ENCODE measurements at places on chromosomes 6 and 20.

DNA sequence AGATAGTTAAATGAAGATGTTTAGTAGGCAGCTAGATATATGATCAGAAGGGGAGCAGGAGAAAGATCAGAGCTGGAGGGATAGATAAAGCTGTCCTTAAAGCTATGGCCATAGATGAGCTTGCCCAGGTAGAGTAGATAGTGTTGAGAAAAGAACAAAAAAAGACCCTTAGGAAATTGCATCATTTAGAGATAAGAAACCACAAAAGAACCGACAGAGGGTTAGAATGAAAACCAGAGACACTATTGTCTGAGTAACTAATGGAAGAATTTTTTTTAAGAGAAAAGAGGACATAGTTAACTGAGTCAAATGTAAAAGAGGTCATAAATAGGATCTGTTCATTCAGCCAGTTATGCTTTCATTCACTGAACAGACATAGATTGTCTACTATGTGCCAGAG lies 101.8 kb downstream of the TNFAIP3 start:
- no peak for DNase-seq

GRCh38 chr20:25315418-25316210 lies 67.7 kb downstream of the PYGB start:
- no peak for DNase-seq

GRCh38 chr6:35388772-35389352 lies 46.5 kb downstream of the PPARD start:
- DNase-seq = no peak

DNA sequence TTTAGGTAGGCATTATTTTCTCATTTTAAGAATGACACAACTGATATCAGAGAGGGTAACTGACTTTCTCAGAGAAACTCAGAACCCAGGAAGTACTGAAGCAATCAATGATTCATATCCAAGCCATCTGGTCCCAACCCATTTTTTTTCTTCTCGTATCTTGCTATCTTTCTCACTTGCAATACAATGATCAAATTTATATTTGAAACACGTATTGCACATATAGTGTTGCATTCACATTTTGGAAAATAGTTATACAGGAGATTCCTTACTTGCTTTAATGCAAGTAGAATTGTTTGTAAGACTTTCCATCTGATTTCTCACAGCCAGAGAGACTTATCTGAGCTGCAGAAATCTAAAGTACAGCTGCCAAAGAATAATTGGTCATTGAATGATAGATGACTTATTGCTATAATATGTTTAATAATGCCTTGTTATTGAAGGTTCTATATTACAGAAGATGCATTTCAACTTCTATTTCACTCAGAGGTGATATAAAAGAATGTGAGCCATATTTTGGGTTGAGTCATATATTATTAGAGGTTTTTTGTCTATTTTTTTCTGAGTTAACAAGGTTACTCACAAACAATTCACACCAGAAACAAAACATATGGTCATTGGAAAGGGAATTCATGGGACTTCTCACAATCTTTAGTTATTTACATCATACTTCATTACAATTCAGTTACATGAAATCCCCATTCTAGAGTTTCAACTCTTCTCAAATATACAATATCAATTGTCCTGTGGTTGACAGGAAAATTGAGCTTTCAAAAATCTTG lies 337.5 kb upstream of the CITED2 start:
- no peak for DNase-seq

DNA sequence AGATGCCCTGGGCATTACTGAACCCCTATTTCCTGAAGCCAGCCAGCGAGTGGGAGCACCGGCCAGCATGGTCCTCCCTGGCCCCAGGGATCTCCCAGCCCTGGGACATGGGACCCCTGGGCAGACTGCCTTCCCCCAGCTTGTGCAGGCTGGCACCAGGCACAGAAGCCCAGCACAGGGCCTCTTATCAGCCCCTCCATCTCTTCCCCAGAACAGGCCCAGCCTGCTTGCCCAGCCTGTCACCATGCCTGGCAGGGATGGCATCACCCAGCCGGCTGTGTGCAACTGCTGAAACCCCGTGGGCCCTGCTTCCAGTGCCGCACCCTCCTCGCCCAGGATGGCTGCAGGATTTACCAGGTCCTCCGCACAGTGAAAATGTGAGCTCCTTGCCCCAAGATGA lies 6.1 kb upstream of the OSBPL2 start:
- peak; percentile 91 for DNase-seq

GRCh38 chr20:36856195-36856594 lies 19.7 kb upstream of the TLDC2 start:
- peak; percentile 40 for DNase-seq

DNA sequence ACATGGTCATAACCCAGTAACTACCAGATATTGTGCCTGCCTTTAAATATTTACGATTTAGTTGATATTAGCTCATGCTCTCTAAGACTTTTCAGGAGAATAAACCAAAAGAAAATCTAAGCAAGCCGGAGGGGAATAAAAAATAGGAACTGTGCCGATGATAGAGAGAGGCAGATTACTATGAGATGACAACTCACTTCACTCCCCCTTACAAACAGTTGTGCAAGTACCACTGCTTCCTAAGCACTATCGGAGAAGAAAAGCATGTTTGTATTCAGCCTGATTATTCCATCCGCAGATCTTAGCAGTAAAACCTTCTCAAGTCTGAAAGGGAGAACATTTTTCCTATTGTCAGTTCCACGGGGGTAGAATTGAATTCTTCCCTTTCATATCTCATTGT lies 294.4 kb downstream of the KCNQ5 start:
- no peak for DNase-seq

DNA sequence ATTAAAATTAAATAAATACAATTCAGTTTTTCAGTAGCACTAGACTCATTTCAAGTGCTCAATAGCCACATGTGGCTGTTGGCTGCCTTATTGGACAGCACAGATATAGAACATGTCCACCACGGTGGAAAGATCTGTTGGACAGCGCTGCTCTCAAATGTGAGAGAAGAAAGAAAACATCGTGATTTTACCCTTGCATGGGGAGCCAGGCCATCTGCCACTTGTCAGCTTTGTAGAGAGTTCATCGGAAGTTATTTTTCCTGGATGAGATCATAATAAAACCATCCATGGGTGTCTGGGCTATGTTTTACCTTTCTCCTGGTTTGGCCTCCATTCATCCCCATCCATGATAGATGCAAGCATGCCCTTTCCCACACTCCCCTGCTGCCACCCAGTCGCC lies 5.8 kb upstream of the KIF3B start:
- DNase-seq = no peak

DNA sequence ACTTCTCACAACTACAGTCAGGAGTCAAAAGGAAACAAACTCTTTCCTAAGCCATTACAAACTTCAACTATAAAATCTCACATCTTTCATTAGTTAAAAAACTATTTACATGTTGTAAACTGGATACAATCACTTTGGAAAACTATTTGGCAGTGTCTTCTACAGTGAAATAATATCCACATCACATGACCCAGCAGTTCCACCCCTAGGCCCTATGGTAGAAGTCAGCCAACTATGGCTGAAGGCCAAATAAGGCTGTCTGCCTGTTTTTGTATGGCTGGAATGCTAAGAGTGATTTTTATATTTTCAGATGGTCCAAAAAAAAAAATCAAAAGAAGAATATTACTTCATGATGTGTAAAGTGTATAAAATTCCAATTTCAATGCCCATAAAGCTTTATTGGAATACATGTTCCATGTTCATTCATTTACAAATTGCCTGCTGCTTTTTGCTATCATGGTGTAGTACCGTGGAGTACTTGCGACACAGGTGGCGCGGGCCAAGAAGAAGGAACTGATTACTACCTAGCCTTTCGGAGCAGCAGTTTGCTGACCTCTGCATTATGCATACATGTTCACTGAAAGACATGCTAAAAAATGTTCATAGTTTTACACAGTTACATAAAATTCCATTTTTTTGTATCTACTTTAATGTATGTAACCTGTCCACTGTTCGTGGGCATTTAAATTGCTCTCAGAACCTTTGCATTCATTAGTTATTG lies 129.0 kb downstream of the KIF16B start:
- DNase-seq = no peak

GRCh38 chr6:105646391-105646867 lies 243.5 kb upstream of the PREP start:
- no peak for DNase-seq

DNA sequence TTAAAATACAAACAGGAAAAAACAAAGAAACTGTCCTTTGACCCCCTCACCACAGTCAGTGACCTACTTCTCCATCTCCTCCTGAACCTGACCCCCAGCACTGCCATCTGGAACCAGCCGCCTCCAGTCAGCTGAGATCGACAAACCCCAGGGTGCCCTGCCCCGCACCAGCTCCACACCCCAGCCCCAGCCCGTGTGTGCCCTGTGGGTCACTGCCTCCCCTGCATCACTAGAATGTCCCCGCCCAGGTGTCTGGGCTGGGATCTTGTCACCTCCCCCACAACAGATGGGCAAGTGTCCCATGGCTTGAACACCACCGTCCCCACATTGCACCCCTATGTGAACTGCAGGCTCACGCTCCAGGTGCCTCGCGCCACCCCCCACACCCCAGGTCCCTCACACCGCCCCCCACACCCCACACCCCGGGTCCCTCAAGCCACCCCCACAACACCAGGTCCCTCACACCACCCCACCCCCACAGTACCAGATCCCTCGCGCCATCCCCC lies 13.3 kb downstream of the TAF4 start:
- no peak for DNase-seq

- DNase-seq = peak; percentile 87
Measured at GRCh38 chr20:45469336-45470261, at the start of gene WFDC2. WFDC2 (plus strand) TSS chr20:45469753; CDS start chr20:45469782, 29 bp downstream.

DNA sequence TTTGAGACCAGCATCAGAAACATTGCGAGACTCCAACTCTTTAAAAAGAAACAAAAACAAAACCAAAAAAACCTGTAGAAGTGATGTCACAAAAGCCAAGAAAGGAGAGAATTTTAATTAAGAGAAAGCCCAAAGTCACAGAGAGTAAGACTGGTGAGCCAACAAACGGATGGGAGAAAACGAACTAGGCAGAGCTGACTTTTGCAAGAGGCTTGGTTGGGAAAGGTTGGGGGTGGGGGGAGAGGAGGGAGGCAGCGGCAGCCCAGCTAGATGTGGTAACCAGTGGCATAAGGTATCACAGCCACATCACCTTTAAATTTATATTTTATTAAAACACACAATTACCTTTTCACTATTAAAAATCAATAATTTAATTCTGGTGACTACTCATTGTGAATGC lies 23.5 kb downstream of the NOL7 start:
- DNase-seq = no peak

DNA sequence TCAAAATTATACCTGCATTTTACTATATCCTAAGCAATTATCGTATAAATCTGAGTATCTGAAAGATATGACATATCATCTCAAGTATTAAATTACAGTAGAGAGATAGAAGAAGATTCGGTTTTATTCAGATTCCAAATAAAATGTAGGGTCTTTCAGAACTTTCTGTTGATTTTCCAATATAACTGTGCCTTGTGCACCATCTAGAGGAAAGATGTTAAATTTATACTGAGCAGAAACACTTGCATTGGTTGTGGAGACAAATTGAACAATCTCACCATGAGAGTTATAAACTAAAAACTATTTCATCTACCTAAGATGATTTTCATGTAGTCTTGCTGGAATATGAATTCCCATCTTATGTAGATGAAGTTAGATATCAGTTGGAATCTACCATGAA lies 26.8 kb upstream of the HSF2 start:
- DNase-seq = no peak

DNA sequence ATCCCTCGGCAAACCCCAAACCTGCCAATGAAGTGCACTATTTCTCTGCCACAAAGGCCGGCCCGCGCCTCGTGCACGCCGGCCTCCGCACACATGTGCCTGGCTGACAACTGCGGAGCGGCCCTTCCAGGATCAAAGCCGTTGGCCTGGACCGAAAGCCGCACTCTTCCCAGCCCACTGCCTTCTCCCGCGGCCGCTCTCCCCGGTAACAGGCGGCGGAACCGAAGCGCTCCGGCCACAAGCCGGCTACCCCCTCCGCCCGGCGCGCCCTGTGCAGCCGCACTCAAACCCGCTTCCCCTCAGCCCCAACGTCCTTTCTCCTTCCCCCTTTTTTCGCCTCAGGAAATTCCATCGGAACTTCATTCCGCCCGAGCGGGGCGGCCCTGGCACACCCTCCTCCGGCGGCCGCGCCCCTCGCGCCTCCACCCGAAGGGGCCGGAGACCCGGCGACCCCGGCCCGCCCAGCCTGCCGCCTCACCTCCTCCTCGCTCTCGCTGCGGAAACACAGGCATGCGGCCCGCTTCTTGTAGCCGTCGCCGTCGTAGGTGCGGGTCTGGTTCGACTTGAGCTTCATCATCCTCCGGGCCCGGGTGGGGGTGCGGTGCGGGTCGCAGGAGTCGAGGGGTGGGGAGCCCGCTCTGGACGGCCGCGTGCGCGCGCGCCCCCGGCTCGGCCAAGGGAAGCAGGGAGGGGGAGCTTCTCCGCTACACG lies 528 bp downstream of the NUDT3 start:
- peak; percentile 52 for DNase-seq

Measured in PC-9 (cell line).